NCI-H1105 (cell line): ENCODE measurements at places on chromosomes 3 and 15.

DNA sequence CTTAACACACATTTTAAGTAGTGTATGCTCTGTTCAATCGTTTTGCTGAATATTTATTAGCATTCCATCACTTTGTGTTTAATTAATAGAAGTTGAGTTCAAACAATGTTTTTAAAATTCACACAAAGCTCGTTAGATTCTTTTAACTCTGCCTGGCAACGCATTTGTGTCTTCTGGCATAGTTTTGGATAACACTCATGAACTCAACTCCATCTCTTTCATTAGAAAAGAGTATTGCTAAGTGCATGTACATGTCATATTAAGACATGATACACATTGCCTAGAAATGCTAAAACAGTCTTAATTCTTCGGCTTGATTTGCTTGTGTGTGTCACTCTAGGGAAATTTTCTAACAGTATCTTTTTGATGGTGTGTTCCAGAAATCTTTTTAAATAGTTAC lies 15.7 kb downstream of the TSC22D2 start:
- DNase-seq = no peak

DNA sequence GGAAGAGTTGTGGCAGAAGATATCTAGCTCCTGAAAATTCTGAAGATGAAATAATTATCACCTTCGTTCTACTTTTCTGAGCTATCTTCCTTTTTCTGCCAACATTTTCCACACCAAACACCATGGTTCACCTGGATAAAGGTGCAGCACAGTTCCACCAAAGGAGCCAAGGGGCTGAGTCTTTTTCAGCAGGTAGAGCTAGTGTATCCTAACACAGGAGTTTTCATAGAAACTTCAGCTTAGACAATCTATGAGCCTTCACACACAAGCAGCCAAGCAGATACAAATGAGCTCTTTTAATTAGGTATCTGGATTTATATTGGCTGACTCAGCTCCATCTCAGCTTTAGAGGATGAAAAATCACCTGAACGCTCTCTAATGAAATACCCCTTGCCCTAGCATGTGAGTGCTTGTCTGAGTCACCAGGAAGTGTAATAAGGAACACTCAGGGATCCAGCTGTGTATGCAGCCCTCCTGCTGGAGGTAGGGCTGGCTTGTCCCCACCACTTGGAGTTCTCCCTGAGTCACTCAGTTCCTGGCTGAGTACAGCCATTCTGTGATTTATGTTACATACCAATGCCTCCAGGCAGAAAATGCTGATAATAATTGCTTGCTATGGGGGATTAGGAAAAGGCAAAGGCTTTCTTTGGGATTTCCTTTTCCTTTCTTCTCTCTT lies 385.7 kb downstream of the LSAMP start:
- DNase-seq = no peak

GRCh38 chr15:64837502-64837901 lies 4.2 kb upstream of the PLEKHO2 start:
- DNase-seq = no peak

DNA sequence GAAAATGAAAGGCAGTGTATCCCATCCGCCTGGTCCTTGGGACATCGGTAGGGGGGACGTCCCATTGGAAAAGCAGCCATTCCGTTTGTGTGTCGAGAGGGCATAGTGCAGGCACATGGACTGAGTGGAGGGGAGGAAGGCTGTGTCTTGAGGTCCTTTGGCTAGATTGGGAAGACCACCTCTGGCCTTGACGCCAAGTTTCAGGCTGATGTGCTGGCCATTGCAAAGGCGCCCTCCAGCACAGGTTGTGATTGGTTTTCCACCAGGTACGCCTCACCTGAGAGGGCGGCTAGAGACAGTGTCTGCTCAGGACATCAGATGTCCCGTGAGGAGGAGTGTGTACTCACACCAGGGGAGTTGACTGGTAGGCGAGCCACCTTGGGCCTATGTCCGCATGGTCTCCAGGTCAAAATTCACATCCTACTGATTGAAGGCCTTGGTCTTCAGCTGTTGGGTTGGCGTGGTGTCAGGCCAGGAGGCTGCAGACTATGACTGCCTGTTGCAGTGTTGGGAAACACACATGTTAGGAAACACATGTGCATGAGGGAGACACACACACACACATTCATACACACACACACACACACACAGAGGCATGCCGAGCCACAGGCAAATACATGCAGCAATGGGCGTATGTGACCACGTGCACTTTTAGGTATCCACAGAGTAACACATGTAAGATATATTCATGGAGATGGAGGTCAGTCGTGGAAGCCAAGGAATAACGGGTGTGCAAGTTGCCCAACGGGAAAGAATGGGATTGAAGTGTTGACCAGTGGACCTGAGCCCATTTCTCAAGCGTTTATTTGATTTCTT lies 98.4 kb downstream of the SNRPN start:
- DNase-seq = no peak

DNA sequence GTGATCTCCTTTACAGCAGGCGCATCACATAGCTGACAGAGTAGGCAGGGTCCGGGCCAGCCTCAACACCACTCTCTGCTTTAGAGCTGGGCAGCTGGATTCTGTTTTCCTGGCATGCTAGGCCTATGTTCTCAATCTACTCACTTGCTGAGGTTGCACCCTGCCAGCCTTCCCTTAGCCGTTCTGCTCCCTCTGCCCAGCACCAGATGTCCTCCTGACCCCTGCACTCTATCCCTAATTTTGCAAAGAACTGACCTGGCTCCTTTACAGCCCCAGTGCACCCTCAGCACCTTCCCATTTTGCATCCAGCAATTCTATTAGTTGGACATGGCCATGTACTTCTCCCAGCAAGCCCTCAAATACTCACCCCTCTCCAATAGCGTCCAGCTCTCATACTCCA lies 371.6 kb upstream of the WNT5A start:
- DNase-seq = no peak
